Ovary (tissue), 10 donors: ENCODE measurements at places on chromosomes 16 and 17. TPM values are rescaled to one million over a fixed set of nuclear protein-coding genes. Genes with fewer than 3 reads are reported as not detected.

- no peak for DNase-seq
Observed at GRCh38 chr17:1470071-1470754, 14.2 kb upstream of the CRK start.

- no peak for DNase-seq
Observed at GRCh38 chr16:87854907-87855683, 14.2 kb downstream of the SLC7A5 start.

- DNase-seq: no peak
Observed at GRCh38 chr16:85187002-85187401, 74.7 kb upstream of the CIBAR2 start.

GRCh38 chr16:10949424-10949970 lies 5.1 kb downstream of the CLEC16A start:
- no peak for DNase-seq

DNA sequence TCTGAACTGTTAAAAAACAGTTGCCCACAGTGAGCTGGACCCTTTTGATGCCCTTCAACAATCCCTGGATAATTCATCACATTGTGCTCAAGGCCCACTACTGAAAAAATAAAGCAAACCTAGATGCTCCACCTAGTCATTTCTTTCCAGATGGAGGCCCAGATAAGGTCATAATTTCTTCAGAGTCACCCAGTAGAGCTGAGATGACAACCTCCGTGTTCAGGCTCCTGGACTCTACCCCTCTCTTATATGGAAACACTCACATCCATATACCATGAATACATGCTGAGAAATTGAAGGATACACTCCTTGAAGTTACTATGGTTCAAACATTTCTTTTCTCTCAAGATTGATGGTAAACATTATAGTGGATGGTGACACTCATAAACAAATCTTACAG lies 2.7 kb upstream of the ABCA3 start:
- no peak for DNase-seq

DNA sequence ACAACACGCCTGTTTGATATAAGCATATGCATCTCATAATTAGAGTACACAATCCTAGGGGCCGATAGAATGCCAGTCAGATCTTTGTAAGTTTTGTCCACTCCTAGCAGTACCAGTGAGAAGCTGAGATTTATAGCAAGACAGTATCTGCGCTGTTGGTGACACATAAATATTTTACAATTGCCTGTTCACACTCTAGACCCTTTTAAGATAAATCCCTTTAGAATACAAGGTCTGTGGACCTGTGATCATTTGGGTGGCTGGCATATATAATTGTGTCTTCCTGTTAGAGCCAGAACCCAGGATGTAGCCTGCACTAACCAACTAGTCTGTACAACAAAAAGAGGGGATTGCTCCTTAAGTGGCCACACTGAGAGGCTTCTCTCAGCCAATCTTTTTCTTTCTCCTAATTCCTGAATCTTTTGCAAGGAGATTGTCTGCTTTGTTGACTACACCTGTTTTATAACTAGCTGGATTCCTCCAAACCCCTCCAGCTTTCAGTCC lies 74.7 kb downstream of the WIPI1 start:
- no peak for DNase-seq

GRCh38 chr17:50397919-50398285 lies 579 bp upstream of the LRRC59 start:
- no peak for DNase-seq

GRCh38 chr17:39949028-39949427 lies 13.8 kb upstream of the GSDMA start:
- no peak for DNase-seq

DNA sequence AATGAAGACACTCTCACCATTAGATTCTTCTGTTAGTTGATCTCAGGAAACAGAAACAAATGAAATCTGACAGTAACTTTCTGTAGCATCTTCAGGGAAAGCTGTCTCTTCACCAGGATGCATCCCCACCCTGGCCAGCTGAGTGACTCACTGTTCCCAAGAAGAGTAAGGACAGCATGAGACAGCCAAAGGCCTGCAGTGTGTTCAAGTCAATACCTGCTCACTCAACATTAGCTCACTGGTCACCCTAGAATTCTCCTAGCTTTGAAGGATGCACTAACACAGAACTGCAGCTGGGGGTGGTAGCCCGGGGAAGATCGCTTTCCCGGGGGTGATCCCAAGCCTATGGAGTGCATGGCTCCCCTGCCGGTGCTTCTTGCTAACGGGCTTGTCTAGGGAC lies 28.2 kb upstream of the CLEC18B start:
- peak; percentile 33 for DNase-seq

- no peak for DNase-seq
Observed at GRCh38 chr16:1530883-1531637, 2.4 kb upstream of the TMEM204 start.

GRCh38 chr17:4594406-4594805 lies 10.1 kb downstream of the SMTNL2 start:
- DNase-seq: no peak

GRCh38 chr17:66301367-66301863 lies 998 bp upstream of the PRKCA start:
- no peak for DNase-seq

- DNase-seq: no peak
Observed at GRCh38 chr16:55570159-55570558, 3.7 kb downstream of the CAPNS2 start.

DNA sequence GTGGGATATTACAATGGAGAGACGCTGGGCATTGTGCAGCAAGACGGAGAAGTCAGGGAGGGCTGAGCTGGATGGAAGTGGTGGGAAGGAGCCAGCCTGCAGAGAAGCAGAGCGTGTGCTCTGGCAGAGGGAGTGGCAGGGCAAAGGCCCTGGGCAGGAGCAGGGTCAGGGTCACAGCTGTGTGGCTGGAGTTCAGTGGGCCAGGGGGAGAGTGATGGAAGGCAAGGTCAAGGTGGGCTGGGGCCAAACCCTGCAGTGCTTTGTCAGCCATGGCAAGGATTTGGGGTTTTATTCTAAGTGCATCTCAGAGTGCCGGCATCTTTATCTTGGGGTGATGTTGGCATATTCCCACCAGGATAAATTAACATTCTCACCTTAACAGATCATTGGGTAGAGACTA lies 31.9 kb upstream of the C16orf78 start:
- DNase-seq: no peak

GRCh38 chr16:49855280-49855821 lies 561 bp downstream of the ZNF423 start:
- DNase-seq: peak; percentile 92

GRCh38 chr16:1408171-1408837 lies 6.2 kb downstream of the UNKL start:
- DNase-seq: peak; percentile 94

DNA sequence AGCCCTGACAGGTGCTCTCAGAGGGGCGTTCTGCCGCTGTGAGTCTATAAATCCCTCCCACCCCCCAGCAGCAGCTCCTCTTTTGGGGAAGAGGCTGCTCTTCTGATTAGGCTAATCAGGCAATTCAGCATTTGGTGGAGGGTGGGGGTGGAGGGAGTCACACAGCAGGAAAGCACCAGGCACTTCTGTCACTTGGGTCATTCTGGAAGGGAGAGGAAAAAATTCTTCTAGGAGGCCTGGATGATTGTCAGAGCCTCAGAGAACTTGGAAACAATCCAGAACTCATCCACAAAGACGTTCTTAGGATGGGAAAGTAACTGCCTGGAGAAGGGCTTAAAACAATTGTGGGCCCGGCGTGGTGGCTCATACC lies 7.3 kb upstream of the SSTR2 start:
- DNase-seq: no peak

DNA sequence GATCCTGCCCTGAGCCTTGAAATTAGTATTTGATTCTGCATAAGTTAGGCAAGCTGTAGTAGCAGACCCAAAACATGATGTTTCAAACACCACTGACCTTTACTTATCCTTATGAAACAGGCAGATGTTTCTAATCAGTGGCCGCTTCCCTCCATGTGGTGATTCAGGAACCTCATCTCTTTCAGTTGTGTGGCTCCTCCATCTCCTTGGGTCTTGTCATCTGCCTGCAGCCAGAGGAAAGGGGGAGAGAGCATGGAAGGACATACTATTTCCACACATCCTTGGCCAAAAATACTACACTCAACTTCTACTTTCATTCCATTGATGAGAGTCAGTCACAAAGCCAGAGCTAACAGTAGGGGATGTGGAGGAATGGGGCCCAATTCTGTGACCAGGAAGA lies 41.6 kb upstream of the IRX6 start:
- DNase-seq: no peak

- DNase-seq: no peak
Observed at GRCh38 chr17:32944248-32945020, 16.5 kb downstream of the TMEM98 start.

GRCh38 chr16:72108353-72109102 lies 14.9 kb downstream of the DHX38 start:
- no peak for DNase-seq

- DNase-seq: no peak
Observed at GRCh38 chr16:143047-143446, 4.6 kb upstream of the NPRL3 start.

- DNase-seq: no peak
Observed at GRCh38 chr16:21986692-21987246, 14.1 kb downstream of the PDZD9 start.

GRCh38 chr17:16443511-16444257 lies 28.3 kb downstream of the TRPV2 start:
- no peak for DNase-seq

GRCh38 chr17:58390884-58391283 lies 26.4 kb downstream of the RNF43 start:
- no peak for DNase-seq

GRCh38 chr16:70162041-70162451 lies 11.5 kb upstream of the CLEC18C start:
- DNase-seq: no peak

- no peak for DNase-seq
Observed at GRCh38 chr16:86882586-86883280, 304.4 kb downstream of the FOXL1 start.

DNA sequence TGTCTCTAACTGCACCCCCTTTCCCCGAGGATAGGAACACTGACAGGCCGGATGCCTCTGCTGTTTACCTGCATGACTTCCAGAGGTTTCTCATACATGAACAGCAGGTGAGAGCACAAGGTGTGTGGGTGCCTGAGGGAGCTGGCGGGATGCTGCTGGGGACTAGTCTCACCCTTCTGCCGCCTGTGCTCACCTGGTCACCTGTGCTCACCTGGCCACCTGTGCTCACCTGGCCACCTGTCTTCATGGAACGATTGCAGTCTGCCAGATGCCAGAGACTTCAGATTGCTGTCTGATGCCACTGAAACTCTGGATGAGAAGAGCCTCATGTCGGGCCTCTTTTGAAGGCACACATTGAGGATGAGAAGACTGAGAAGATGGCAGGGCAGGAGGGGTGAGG lies 104.1 kb downstream of the PLCG2 start:
- no peak for DNase-seq

DNA sequence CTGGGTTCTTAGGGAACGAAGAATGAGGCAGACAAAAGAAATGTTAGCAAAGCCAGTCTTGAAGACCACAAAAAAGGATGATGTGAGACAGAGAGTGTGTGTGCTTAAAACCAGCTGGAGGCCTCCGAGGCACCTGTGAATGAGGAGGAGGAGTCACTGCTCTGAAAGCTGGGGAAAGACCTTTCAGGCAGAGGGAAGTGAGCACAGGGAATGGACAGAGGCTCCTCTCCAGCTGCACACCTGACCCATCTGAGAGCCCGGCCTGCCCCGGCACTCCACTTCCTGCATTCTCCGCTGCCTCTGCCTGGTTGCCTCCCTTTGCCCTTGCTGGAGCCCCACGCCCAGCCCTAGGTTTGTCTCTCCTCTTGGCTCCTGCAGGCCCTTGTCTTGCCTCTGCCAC lies 55.2 kb upstream of the SREBF1 start:
- no peak for DNase-seq

GRCh38 chr17:75059369-75060345 lies 12.6 kb downstream of the KCTD2 start:
- peak; percentile 55 for DNase-seq

DNA sequence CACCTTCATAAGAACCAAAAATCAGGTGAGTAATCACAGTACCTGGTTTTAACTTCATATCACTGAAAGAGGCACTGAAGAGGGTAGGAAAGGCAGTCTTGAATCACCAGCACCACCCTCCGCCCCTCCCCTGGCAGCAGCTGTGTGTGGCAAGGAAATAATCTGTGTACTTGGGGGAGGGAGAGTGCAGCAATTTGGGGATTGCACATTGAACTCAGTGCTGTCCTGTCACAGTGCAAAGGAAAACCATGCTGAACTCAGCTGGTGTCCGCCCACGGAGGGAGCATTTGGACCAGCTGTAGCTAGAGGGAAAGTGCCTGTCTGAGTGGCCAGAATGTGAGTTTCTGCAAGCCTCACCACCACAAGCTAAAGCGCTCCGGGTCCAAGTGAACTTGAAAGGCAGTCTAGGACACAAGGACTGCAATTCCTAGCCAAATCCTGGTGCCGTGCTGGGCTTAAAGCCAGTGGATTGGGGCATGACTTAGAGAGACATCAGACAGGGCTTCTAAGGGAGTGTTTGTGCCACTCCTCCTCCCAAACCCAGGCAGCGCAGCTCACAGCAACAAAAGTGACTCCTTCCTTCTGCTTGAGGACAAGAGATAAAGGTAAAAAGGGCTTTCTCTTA lies 39.7 kb upstream of the ALDH3A1 start:
- no peak for DNase-seq

GRCh38 chr16:21608639-21609328 lies 9.4 kb downstream of the METTL9 start:
- DNase-seq: no peak

DNA sequence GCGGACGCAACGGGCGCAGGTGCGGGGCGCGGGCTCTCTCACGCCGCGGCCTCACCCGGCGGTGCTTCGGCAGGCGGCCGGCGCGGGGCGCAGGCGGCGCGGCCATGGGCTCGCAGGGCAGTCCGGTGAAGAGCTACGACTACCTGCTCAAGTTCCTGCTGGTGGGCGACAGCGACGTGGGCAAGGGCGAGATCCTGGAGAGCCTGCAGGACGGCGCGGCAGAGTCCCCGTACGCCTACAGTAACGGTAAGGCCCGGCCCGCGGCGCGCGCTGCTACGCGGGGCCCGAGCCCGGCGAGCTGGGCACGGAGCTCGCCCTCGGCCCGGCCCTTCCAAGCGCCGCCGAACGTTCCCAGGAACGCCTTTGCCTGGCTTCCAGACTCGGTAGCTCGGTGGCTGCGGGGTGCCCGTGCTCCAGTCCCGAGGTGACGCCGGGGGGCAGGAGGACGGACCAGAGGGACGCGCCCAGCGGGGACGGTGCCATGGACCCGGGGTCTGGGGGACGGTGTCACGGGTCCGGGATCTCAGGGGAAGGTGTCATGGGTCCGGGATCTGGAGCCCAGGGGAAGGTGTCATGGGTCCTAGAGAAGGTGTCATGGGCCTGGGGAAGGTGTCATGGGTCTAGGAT lies 435 bp downstream of the RAB40C start:
- DNase-seq: peak; percentile 67

GRCh38 chr17:81867170-81867990 lies 3.8 kb downstream of the ARHGDIA start:
- no peak for DNase-seq

The ASPHD1 gene
- total RNA-seq: 1.4 TPM

The CES1 gene
- total RNA-seq: 1.5 TPM

The HNF1B gene
- not detected for total RNA-seq

The PIMREG gene
- total RNA-seq: 0.20 TPM

The ASGR1 gene
- total RNA-seq: 3.3 TPM

The CACNG1 gene
- not detected for total RNA-seq

The GABARAPL2 gene
- 99.3 TPM for total RNA-seq

The EXOC3L1 gene
- 33.0 TPM for total RNA-seq

The HOXB8 gene
- 0.17 TPM for total RNA-seq

The PRPSAP2 gene
- 36.4 TPM for total RNA-seq

The TP53TG3 gene
- total RNA-seq: not detected

The CA4 gene
- total RNA-seq: 21.8 TPM

The C16orf46 gene
- 0.36 TPM for total RNA-seq

The TGFB1I1 gene
- total RNA-seq: 124 TPM

The ITGAX gene
- total RNA-seq: 1.3 TPM

The SLC16A11 gene
- total RNA-seq: 2.7 TPM
